GM18507 (cell line): ENCODE measurements at places on chromosomes 12 and 14.

DNA sequence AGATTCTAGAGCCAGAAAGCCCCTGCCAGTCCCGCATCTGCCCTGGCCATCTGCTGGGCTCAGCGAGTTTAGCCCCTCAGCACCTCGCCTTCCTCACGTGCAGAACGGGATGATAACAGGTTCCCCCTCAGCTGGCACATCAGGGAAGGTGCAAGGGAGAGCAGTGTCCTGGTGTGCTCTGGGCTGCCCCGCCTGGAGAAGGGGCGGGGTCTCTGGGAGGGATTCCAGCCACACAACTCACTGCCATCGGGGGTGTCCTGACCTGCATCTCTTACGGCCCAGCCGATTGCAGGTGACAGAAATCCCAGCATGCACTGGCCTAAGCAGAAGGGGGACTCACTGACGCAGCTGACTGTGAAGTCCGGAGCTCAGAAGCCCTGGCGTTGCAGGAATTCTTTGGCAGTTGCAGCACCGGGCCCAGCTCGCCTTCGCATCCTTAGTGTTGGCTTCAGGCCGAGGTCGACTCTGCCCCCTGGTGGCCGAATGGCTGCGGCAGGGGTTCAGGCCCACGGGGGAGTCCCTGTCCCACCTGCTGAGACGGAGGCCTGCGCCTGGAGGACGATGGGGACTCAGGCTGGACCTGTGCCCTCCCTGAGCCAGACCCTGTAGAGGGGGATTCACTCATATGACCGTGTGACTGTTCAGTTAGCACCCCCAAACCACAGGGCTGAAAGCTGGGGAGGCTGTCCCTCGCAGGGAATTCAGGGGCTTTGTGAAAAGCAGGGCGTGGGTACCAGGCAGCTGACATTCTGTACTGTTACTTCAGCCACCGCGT, 178.6 kb downstream of the ADGRD1 start:
- peak; percentile 68 for DNase-seq

DNA sequence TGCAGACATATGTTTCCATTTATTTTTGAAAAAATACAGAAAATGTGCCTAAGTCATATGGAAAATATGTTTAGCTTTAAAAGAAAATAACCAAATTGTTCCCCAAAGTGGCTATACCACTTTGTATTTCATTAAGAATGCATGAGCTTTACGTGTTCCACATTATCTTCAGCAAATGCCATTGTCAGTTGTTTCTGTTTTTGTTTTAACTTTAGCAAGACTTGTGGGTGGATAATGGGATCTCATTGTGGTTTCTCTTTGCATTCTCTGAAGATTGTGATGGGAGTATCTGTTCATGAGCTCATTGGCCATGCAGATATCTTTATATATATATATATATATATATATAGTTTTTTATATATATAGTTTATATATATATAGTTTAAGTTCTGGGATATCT, 181.5 kb downstream of the CCER1 start:
- DNase-seq: no peak

GRCh38 chr12:45658020-45658419, 71.5 kb upstream of the ARID2 start:
- no peak for DNase-seq

- DNase-seq: no peak
These were observed 1.5 kb upstream of the RASAL1 start for GRCh38 chr12:113136990-113137511.

DNA sequence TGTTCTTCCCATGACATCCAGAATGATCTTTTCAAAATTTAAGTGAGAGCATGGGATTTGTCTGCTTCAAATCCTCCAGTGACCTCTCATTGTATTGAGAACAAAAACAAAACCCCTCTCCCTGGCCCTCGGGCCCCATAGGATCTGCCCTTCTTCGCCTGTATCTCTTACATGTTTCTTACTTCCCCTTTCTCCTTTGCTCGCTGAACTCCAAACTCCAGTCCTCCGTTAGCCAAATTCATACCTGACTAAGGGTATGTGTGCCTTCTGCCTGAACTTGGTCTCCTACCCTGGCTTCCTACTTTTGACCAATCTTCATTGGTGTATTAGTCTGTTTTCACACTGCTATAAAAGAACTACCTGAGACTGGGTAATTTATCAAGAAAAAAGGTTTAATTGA, 13.2 kb upstream of the TSPAN11 start:
- DNase-seq: no peak

GRCh38 chr12:44618946-44619345, 257.2 kb downstream of the NELL2 start:
- no peak for DNase-seq

- DNase-seq: no peak
These were observed 38.1 kb upstream of the PTCSC3 start for GRCh38 chr14:36214476-36215216.

GRCh38 chr12:122089077-122089476, 10.5 kb downstream of the MLXIP start:
- no peak for DNase-seq

GRCh38 chr12:84166812-84167211, 745.8 kb downstream of the SLC6A15 start:
- DNase-seq: no peak

DNA sequence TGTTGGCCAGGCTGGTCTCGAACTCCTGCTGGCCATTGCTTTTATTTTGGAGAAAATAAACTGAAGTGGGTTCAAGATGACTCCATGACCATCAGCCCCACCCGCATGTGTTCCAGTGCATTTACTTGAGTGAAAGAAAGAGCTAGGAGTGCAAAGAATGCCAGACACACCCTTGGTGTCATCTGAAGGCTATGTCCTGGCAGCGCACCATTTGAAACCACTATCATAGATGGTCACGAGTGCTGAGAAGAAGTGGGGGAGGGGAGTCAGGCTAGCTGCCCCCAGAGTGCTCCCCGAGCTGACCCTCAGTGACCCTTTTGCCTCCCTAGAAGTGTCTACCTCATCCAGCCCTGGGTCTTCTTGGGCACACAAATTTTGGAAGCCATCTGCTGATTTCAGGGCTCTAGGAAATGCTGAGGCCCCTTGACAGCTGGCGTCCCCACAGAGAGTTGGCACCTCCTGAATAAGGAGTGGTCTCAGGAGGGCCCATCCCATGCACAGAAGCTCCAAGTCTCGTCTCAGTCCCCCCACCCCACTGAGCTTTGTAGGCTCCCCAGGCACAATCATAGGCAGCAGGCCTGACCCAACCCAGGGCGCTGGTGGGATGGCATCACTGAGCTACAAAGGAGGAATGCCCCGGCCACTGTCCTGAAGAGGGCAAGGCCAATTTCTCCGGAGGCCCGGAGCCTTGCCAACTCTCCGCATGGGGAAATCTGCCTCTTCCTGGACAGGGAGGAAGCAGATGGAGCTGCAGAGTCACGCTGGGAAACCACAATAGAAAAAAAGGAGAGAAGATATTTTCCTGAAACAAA, 28.0 kb downstream of the PXN start:
- DNase-seq: no peak

DNA sequence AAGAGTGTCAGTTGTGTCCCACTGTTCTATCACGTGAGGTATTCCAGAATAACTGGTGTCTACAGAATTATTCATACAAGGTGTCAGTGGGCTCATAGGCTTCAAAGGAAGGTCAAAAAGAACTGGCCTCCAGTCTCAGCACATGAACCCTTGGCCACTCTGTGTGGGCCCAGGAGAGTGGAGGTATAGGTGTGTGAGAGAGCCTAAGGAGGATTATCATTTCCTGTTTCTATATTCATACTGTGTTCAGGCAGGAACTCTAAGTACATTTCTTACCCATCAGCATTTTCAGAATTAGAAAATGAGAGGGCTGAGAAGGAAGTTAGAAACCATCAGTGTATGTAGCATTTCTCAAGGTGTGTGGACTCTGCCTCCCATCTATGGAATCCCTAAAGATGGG, 87.0 kb downstream of the BTG1 start:
- DNase-seq: no peak

- DNase-seq: no peak
These were observed 13.2 kb downstream of the CLEC4E start for GRCh38 chr12:8527250-8528130.

GRCh38 chr12:22722081-22722480, 97.1 kb downstream of the ETNK1 start:
- no peak for DNase-seq

DNA sequence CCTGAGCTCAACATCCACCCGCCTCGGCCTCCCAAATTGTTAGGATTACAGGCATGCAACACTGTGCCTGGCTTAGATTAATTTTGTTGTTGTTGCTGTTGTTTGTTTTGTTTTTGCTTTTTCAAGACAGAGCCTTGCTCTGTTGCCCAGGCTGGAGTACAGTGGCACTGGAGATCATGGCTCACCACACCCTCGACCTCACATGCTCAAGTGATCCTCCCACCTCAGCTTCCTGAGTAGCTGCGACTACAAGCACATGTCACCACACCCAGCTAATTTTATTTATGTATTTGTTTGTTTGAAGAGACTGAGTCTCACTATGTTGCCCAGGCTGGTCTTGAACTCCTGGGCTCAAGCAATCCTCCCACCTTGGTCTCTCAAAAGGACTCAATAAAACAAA, 26.7 kb downstream of the CRY1 start:
- DNase-seq: no peak

DNA sequence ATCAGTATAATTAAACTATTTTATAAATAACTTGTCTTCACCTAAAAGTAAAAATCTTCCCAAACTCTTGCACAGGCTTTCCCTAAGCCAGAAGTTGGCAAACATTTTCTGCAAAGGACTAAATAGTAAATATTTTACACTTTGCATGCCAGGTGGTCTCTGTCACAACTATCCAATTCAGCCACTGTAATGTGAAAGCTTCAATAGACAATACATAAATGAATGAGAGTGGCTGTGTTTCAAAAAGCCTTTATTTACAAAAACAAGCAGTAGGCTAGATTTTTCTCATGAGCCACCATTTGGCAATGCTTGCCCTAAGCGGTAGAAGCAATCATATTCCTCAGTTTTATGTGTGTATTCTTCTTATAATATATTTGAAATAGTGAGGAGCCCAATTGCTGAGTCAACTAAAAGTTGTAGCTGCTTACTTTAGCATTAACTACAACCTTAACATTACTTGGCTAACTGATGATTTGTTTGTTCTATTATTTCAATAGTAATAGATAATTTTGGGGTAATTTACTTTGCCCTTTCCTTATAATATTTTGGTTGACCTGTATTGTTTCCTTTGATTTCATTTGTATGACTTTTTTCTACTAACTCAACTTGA, 236.0 kb upstream of the SYT1 start:
- no peak for DNase-seq

DNA sequence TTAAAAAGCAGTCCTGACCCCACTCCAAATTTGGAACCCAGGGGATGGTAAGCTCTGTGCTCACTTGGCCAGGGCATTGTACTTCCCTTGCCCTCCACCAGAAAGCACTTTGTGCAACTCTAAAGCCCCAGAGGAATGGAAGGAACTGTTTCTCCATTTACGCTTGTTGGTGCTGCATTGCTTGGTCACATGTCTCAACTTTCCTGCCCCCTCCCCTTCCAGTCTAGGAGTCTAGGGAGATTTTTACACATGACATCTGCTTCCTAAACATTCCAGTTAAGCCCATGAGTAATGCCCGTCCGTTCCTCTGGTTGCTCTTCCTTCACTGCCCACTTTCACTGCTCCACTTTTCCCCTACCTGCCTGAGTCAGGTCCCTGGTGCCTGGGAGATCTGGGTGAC, 92.6 kb upstream of the MAP1LC3B2 start:
- DNase-seq: no peak

GRCh38 chr14:92037989-92038388, 1.9 kb downstream of the TRIP11 start:
- DNase-seq: no peak

DNA sequence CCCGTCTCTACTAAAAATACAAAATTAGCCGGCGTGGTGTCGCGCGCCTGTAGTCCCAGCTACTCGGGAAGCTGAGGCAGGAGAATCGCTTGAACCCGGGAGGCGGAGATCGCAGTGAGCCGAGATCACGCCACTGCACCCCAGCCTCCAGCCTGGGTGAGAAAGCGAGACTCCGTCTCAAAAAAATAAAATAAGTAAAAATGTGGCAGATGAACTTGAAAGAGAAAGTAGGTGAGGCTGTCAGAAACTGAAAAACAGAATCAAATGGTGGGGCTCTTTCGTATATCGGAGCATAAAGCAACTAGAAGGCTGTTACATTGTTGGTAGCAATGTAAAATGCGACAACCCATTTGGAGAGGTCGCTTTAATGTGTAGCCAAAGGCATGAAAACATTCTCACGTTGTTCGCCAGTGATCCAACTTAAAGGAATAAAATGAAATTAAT, 767 bp upstream of the CCNT1 start:
- no peak for DNase-seq

DNA sequence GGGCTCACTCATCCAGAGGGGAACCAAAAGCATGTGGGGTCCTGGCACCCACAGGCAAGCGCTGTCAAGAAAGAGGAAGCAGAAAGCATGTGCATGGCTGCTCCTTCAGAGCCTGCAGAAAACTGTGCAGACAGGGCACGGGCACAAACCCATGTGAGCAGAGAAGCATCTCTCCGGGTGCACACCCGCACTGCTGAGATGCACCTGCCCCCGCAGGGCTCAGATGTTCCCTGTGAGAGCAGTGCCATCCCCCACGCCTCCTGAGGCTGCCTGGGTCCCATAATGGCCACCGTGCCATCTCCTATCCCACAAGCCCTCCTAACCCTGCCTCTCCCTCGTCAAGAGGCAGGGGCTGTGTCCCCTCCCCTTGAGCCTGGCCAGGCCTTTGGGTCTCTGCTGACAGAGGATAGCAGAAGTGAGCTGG, 32.3 kb upstream of the INF2 start:
- DNase-seq: no peak

DNA sequence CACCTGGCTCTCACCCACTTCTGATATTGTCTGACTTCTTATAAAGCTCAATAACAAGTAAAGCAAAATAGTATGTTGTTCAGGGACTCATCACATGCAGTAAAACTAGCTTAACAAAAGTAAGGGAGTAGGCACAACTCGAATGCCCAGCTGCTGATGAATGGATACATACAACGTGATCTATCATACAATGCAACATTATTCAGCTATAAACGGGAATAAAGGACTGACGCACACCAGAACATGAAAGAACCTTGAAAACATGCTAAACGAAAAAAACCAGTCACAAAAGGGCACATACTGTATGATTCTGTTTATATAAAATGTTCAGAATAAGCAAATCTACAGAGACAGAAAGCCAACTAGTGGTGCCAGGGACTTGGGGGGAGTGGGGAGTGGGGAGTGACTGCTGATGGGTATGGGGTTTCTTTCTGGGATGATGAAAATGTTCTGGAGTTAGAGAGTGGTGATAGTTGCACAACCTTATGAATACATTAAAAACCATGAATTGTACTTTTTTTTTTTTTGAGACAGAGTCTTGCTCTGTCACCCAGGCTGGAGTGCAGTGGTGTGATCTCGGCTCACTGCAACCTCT, 11.1 kb downstream of the PLBD2 start:
- DNase-seq: no peak

DNA sequence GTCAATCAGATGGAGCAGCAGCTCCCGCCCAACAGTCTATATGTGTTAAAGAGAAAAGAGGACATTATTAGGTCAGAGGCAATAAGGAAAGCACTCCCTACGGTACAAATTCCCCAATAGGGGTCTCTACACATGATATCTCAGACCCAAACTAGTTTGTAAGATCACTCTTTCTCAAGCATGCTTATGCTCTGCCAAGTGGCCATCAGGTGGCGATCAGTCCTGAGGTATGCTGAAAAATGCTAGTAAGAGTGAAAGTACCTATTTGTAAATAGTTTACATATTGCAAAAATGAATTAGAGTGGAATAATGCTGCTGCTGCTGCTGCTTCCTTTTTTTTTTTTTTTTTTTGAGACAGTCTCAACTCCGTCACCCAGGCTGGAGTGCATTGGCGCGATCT, 61.0 kb downstream of the CPM start:
- no peak for DNase-seq
